WTC11 (cell line): ENCODE measurements at places on chromosomes 16 and 17.
A peak's percentile ranks its signal among the peaks of the same experiment; 100 is the strongest.

DNA sequence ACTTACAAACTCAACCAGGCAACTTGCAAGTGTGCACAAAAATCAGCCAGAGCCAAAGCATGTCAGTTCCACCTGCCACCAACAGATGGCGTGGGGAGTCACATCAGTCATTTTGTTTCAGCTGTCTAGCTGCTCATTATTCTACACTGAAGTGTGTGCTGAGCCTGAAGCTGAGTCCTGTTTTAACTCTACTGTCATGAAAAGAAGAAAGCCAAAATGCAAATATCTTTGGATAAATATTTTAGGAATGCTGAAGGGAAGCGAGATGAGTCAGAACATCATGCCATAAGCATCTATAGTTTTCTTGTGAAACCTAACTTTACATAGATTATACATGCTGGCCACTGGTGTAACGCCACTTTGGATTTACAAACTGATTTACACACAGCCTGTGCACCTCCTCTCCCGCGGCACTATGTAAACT, 172.6 kb downstream of the CDK5R1 start:
- peak; percentile 83 for DNase-seq

DNA sequence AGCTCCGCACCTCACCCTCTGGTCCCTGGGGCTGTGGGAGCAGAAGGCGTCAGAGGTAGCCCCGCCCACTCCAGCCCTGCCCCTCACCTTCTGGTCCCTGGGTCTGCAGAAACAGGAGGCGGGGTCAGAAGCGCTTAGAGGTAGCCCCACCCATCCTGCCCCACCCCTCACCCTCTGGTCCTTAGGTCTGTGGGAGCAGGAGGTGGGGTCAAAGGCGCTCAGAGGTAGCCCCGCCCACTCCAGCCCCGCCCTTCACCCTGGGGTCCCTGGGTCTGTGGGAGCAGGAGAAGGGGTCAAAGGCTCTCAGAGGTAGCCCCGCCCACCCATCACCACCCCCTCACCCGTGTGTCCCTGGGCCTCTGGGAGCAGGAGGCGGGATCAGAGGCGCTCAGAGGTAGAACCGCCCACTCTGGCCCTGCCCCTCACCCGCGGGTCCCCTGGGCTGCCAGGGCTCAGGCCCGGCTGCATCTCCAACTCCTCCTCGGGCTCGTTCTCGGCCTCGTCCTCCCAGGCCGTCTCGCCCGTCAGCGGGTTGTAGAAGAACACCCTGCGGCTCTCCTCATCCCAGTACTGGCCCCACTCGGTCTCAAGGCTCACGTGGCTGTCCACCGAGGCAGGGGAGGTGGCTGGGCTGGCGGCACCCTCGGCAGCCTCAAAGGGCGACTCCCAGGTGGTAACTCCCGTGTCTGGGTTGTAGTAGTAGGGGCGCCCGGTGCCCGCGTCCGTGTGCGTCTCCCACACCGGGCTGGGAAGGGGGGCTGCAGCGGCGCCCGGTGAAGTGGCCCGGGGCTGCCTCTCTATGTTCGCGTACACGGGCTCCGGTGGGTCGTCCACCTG, 27.2 kb downstream of the ARHGAP27 start:
- DNase-seq = peak; percentile 100

GRCh38 chr17:28131599-28131998, 89.1 kb downstream of the NLK start:
- DNase-seq = no peak

GRCh38 chr17:44071772-44072171, 1.2 kb downstream of the G6PC3 start:
- no peak for DNase-seq

GRCh38 chr17:35733366-35733765, 1.9 kb downstream of the RASL10B start:
- no peak for DNase-seq

- DNase-seq = no peak
Measured at GRCh38 chr17:44775838-44776621, 17.2 kb downstream of the ADAM11 start.

DNA sequence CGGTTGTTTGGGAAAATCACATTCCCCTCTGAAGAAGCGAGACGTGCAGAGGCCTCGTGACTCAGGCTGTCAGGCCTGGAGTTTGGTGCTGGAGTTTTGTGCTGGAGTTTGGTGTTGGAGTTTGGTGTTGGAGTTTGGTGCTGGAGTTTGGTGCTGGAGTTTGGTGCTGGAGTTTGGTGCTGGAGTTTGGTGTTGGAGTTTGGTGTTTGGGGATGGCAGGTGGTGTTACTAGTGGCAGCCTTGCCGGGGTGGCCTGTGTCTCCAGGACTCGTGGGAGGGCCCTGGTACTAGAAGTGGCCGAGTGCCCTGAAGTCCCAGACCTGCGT, 12.6 kb downstream of the TBC1D24 start:
- no peak for DNase-seq

DNA sequence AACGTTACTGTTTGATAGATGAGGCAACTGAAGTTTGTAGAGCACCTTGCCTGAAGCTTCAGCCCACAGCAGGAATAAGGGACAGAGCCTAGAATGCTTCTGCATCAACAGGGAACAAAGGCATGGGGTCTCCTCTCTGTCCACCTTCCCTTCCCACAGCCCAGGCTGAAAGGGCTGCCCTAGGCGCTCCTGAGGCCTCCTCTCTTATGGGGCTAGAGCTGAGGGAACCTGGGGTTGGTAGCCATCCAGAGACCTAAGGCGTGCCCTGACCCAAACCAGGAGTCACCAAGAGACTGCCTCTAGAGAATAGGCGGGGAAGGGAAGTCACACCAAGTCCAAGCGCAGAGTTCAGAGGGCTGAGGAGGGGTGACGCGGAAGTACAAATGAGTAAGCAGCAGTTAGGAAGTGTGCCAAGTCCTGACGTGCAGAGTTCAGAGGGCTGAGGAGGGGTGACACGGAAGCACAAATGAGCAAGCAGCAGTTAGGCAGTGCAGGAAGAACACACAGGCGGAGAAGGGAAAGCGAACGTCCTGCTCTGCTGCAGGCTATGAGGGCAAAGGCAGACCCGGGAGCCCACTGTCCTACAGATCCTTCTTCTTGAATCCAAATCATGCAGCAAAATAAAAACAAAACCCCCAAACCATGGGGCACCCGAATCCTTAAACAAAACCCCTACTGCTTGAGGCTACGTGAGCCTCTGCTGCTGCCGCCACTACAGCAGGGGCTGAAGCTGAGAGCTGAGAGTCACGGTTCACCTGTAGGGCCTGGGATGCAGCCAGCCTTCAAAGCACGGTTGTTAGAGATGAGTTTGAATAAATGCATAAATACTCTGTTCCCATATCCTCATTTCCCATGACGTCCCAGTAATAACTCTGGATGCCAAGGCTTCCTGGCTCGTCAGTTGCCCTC, 2.7 kb upstream of the SPG7 start:
- DNase-seq = no peak

DNA sequence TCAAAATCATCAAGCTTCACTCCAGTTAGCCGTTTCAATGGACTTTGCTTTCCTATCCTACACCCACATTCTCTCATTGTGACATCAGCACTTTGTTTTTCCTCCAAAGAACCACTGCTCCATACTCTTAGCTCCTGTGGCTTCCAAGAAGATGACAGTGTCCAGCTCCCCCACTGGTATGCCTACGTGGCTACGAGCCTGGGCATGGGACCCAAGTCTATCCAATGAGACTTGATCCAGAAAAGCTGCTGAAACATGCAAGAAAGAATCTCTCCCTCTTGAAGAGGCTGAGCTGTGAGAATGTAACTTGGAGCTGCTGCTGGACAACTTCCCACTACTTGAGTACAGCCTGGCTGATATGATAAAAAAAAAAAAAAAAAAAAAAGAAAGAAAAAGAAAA, 9.4 kb downstream of the TOX3 start:
- no peak for DNase-seq

DNA sequence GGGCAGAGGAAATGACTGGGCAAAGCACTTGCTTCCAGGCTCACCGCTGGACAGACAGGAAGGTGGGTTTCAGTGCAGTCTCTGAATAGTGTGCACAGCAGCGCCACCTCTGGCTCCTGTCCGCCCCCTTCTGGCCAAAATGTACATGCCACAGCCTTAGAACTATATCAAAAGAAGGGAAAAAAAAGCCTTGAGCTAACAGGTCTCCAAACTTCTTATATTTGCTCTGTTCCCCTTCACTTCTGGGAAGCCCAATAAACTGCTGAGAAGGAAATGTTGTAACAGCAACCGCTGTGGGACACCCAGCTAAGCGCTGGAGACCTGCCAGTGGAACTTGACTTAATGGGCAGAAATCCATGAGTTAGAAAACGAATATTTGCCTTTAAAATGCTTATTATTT, 17.5 kb downstream of the COG7 start:
- peak; percentile 83 for DNase-seq

- DNase-seq = no peak
Measured at GRCh38 chr17:55620023-55620422, 102.6 kb downstream of the TMEM100 start.

DNA sequence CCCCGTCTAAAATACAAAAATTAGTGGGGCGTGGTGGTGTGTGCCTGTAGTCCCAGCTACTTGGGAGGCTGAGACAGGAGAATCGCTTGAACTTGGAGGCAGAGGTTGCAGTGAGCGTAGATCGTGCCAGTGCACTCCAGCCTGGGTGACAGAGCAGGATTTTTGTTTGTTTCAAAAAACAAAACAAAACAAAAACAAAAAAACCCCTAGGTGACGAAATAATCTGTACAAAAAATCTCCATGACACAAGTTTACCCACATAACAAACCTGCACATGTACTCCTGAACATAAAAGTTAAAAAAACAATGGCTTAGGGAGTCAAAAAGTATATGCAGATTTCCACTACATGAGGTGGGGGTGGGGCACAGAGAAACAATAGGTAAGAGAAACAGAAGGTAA, 140.5 kb upstream of the ASIC2 start:
- no peak for DNase-seq

DNA sequence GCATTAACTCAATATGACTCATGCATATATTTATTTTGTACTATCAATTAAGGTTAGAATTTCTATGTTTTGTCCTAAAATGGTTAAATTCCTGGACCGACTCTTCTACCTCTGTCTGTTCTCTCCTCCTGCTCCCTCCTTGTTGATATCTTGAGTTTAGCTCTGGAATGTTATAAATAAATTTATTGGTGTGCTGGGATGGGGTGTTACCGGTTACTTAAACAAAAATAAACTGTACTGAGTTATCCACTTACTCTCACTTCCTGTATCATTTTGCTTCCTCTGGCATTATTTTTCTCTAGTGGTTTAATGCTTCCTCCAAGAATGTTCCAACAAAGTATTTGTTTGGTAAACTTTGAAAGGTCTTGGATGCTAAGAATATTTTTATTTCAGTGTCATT, 120.1 kb downstream of the ABCA8 start:
- no peak for DNase-seq

GRCh38 chr16:84065536-84066132, 23.0 kb upstream of the SLC38A8 start:
- peak; percentile 68 for DNase-seq

GRCh38 chr17:80729761-80730160, 185.1 kb downstream of the RPTOR start:
- DNase-seq = no peak

- peak; percentile 73 for DNase-seq
Measured at GRCh38 chr16:23712976-23713375, at the start of gene ERN2. Gene ERN2 (minus strand): TSS chr16:23713222. CDS start chr16:23713187, 35 bp downstream.

DNA sequence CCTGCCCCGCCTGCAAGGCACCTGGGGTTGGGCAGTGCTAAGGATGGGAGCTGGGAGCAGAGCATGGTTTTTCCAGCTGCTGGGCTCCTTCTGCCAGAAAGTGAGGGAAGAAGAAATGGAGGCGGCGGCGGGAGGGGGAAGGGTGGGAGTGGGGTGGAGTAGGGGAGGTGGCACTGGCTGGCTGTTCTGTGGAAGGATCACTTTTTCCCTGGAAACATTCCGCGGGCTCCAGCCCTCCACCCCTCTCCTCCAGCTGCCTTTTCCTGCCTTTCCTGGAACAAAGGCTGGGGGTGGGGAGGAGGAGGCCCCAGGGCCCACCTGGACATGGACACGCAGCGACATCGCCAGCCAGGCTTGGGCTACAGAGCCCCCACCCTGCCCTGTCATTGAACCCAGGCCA, 41.1 kb downstream of the CFAP20 start:
- no peak for DNase-seq

GRCh38 chr16:69013991-69014390, 91.5 kb upstream of the HAS3 start:
- no peak for DNase-seq

DNA sequence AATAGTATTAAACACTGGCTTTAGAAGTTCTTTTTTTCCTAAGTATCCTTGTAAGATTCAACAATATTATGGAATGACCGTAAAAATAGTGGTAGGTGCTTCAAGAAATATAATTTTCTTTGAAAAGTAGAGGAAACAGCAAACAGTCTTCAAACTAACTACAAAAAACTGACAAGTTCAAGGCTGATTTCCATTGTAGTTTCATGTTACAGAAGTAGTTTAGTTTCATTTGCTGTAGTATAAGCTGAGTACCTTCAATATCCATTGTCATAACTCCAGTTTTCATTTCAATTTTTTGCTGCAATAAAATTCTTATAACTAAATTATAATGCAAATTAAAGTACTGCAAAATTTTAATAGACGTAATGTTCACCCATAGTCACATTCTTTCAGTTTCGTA, 19.3 kb downstream of the PHKB start:
- no peak for DNase-seq

- DNase-seq = no peak
Measured at GRCh38 chr17:57551321-57552079, 193.6 kb downstream of the CCDC182 start.

- DNase-seq = peak; percentile 96
Measured at GRCh38 chr16:56193951-56194726, 2.9 kb downstream of the GNAO1 start.

GRCh38 chr16:2711370-2712062, 8.5 kb downstream of the PRSS27 start:
- no peak for DNase-seq

GRCh38 chr16:90081606-90081970, 4.5 kb upstream of the PRDM7 start:
- peak; percentile 27 for DNase-seq

DNA sequence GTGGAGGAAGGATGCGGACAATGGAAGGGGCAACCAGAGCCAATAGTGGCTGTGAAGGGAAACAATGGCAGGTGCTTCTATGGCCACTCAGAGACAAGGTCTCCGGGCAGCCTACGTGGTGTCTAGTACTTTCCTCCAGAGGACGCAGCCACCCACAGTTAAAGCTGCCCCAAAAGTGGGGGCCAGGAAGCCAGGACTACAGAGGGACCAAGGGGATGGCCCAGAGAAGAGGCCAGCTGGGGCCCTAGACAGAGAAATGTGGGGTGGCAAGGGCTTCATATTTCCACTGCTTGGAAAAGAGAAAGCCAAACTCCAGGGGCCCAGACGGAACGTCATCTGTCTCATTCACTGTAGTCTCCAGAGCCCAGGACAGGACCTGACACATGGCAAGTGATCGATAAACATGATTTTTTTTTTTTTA, 837 bp upstream of the PER1 start:
- no peak for DNase-seq

DNA sequence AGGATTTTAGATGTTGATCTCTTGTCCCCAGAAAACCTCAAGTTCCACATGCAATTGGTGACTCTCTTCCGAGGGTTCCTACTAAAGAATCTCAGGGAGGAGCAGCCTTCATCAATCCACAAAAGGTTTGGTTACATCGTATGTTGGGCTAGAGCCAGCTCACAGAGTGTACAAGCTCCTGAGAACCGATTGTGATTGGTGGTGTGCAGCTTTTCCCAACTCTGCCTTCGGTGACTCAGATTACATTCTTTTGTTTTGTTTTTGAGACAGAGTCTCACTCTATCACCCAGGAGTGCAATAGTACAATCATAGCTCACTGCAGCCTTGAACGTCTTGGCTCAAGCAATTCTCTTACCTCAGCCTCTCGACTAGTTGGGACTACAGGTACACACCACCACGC, 172.4 kb downstream of the PMP22 start:
- DNase-seq = no peak
